ENCODE measurements at places on chromosomes 3 and 15. TPM values are rescaled to one million over a fixed set of nuclear protein-coding genes. Genes with fewer than 3 reads are reported as not detected.
A peak's percentile ranks its signal among the peaks of the same experiment; 100 is the strongest.

DNA sequence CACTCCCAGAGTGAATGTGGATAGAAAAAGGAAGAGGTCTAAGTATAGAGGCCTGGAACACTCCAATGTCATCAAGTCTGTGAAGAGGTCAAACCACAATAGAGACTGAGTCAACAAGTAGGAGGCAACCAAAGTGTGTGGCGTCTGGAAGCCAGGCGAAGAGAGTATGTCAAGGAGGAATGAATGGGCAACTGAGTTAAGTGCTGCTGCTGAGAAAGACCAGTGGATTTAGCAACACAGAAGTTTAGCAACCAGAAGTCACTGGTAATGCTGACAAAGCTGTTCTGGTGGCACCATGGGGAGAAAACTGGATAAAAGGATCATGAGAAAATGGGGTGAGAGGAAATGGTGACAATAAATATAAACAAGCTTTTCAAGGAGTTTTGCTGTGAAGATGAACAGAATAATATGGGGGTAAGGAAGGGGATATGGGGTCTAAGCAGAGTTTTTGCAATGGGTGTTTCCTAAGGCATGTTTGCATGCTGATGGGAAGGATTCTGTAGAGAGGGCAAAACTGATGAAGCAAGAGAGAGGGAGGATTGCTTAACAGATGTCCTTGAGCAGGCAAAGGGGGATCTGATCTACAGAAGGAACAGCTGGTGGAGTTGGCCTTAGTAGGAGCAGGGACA lies 38.4 kb downstream of the PCOLCE2 start:
- DNase-seq: peak; percentile 96

DNA sequence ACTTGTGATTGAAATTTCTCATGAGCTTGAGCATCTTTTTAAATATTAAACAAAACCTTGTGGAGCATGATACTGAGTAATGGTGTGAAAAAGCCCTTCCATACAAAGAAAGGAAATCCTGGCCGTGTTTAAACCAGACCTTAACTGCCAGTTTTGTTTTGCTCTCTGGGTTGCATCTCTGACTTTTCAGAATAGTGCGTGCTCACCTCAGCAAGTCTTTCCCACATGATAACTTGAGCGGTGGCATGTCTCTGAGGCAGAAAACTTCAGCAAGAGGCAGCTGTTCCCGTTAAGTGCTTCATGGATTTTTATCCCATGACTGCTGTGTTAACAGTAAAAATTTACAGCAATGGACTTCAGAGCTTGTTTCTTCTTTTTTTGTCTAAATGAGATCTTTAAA lies 393.3 kb downstream of the FEZF2 start:
- DNase-seq: no peak

GRCh38 chr3:5788496-5788895 lies 601.0 kb downstream of the EDEM1 start:
- DNase-seq: no peak

- no peak for DNase-seq
These were observed 55.2 kb upstream of the CNTN6 start for GRCh38 chr3:1037631-1038030.

- DNase-seq: no peak
These were observed 304.2 kb downstream of the PTPRG start for GRCh38 chr3:61865466-61866152.

Gene CD96
- 1.0 TPM for total RNA-seq

DNA sequence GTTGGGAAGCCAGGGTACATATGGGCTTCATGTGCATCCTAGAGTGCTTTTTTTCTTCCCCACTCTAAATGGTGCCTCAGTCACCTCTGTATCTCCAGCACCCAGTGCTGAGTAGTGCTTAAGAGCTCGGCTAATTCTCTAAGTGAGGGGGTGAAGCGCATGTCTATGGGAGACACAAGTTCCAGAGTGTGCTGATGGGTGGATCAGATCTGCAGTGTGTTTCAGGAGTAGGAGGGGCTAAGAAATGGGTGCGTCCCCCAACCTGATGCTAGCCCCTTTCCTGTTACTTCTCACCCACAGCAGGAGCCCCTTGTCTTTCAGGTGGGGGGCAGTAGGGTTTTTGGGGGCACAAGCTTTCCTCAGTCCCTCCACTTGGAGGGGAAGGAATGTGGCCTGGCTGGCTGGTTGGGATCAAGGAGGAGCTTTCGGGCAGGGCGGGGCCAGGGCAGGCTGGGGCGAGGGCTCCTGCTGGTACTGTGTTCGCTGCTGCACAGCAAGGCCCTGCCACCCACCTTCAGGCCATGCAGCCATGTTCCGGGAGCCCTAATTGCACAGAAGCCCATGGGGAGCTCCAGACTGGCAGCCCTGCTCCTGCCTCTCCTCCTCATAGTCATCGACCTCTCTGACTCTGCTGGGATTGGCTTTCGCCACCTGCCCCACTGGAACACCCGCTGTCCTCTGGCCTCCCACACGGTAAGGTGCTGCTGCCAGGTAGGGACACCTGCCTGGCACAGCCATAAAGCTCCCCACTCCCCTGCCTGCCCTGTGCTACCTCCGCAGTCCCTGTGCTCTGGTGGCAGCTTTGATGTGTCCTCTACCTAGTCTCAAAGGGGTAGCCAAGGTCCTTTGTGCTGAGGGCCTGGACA lies at the start of gene IL17RE:
Gene IL17RE (plus strand): TSS at position 477 of the 866 bp plus-strand sequence. CDS start 85 bp downstream, at position 562.
- DNase-seq: no peak

DNA sequence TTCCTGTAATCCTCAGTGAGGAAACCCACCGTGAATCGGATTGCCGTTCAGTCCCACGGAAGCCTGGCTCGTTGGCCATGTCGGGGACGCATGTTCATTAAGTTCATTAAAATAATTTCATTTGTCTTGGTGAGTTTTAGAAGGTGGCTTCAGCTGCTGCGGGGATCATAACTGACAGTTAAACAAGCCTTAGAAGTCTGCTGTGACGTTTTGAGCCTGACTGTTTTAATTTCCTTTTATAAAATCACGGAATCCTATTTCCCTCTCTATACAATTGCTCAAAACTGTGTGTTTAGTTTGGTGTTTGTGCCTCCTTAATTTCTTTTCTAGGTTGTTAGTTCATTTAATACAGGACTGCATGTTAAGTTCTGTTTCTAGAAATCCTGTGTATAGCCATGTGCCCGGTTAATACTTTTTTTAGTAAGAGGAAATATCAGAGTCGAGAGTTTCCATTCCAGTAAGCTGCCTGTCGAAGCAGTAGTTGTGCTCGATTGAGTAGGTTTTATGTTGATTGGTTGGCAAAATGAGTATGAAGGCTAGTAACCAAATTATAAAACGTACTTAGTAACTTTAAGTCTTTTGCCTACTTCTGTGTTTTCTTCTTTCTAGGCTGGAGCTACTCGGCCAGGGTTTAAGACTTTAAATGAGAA lies 705 bp downstream of the NIPA2 start:
- DNase-seq: peak; percentile 16

DNA sequence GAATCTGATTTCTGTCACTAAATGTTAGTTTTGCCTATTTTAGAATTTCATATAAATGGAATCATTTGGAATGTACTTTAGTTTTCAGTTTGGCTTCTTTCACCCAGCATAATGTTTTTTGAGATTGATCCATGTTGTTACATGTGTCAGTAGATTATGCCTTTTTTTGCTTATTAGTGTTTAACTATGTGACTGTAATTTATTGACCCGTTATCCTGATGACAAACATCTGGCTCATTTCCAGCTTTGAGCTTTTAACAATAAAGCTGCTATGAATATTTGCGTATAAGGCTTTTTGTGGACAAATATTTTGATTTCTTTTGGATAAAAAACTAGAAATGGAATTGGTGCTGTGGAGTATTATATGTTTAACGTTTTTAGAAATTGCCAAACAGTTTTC lies 254.5 kb upstream of the CFAP20DC start:
- no peak for DNase-seq

Gene CCDC39
- not detected for total RNA-seq

DNA sequence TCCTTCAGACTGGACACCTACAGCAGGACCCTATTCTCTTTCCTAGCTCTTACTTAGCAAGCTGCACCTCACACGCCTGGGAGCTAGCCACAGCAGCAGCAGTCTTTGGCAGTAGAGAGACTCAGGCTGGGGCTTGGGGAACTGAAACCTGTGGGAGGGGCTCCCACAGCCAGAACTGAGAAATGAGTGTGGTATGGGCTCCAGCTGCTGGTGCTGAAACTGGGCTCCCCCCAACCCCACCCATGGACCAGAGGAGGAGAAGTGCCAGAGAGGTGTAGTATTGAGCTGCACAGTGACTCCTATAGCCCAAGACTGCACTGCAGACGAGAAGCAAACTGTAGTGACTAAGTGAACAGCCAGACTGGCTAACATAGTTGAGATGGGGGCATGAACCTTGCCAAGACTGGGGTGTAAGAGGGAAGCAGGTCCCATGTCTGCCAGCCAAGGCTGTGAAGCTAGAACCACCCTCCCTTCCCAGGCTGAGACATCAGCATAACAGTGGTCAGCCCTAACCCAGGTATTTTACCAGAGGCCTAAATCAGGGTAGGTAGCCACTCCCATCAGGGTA lies 62.5 kb downstream of the MYO5A start:
- DNase-seq: no peak

Gene EXD1
- total RNA-seq: not detected

DNA sequence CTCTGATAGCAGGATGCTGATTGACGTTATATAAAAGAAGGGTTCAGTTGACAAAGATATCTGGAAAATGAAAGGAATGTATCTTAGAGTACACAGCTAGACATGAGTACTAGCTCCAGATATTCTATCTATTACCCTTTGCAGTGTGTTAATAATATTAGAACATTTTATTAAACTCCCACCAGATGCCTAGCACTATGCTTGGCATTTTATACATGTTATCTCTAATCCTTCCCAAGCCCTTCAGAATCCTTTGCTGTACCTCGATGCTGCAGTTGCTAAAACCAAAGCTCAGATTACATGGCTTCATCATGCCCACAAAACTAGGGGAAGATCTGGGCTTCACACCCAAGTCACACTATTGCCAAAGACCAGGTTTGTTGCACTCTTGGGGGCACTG lies 350.1 kb upstream of the AZI2 start:
- no peak for DNase-seq

- DNase-seq: no peak
These were observed 54.0 kb upstream of the VGLL4 start for GRCh38 chr3:11697701-11698100.

DNA sequence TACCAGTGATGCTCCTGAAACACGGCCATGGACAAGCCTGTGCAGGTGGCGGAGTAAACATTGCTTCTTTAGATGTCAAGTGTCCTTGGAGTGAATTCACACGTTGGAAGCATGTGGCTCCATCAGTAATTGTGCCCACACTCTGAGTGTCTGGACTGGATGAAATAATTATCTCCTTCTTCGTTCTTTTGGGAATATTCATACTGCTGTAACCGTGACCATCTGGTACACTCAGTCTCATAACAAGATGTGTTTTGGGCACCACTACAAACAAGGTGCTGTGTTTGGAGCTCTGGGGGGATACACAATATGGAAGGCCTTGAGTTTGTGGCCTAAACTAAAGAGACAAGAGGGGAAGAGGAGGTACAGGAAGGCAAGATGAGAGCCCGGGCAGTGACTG lies 165.6 kb downstream of the APBA2 start:
- DNase-seq: no peak

DNA sequence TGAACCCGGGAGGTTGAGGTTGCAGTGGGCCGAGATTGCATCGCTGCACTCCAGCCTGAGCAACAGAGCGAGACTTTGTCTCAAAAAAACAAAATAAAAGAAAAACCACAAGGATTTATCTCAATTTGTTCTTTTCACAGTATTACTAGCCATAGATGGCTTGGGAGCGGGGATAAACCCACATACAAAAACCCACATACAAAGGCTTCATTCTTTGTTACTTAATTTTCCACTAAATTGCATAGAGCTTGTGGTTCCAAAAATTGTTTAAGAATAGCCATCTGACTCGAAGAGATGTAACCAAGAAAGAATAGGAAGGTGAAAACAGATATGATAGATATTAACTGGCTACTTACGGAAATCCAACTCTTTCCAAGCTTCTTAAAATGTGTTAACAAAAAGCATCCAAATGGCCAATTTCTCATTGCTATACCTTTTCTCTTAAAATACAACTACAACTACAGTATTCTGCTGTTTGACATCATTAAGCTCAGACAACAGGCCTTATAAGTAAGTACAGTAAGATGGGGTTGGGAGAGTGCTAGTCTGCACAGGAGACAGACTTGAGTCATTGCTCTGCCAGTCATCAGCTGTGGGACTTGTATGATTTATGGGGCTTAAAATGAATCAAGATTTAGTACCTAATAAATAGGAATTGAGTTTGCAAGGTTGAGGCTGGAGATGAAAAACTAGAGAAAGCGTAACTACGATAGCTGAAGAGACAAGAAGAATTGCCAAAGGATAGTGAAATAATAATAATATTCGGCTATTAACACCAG lies 96.6 kb upstream of the PLXND1 start:
- peak; percentile 23 for DNase-seq

- DNase-seq: no peak
These were observed 172.8 kb upstream of the SNTN start for GRCh38 chr3:63479661-63480035.

Gene NTRK3
- 14.5 TPM for total RNA-seq

Gene LTK
- 0.14 TPM for total RNA-seq

DNA sequence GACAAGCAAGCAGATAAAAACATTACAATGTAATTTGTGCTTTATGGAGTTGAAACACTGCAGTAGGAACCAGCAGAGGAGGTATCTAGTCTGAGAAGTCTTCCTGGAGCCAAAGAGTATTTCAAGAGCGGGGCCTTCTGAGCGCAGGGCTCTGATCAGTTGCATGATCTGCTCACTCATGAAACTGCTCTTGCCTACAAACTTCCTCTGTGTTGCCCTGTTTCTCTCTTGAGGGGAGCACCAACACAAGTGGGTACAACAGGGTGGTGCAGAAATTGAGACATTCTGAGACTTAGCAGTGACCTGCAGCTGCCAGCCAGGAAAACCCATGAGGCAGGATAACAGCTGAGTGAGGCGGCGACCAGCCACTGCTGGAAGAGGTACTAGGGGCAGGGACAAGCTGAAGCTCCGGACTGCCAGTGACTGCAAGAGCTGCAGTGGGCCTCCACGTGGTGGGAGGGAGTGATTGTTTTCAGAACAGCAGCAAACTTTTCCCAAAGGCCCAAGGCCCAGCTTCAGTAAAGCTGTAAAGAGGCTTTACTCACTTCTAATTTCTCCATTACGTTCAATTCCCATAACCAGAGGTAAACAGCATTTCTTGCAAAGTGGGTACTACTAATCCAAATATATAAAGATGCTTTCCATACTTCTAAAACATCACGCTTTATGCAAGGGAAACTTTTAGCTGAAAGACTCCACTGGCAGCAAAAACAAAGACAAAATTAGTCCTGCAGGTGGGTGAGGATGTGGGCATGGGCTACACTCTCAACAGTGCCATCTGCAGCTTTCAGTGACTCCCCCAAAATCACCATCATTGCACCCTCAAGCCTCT lies 69.0 kb upstream of the LPP start:
- no peak for DNase-seq

DNA sequence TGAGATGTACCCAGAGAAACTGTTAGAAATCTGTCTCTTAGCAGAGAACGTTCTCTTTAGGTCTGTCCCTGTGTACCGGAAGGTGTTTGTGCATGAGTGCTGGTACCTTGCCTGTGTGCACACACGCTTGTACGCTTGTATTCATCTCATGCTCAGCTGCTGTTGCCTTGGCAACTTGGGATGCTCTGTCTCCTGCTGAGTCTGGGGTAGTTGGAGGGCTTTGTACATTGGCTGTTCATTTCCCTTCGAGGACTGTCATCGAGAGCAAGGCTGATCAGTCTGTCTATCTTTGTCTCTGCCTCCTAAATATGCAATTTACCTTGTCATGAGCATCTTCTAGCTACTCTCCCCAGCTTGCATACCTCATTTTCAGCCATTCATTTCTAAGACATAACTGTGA lies 147.2 kb downstream of the SLCO3A1 start:
- DNase-seq: no peak

- peak; percentile 48 for DNase-seq
These were observed 175.6 kb downstream of the GHSR start for GRCh38 chr3:172272698-172273097.
